ENCODE measurements at places on chromosomes 12 and 14.

DNA sequence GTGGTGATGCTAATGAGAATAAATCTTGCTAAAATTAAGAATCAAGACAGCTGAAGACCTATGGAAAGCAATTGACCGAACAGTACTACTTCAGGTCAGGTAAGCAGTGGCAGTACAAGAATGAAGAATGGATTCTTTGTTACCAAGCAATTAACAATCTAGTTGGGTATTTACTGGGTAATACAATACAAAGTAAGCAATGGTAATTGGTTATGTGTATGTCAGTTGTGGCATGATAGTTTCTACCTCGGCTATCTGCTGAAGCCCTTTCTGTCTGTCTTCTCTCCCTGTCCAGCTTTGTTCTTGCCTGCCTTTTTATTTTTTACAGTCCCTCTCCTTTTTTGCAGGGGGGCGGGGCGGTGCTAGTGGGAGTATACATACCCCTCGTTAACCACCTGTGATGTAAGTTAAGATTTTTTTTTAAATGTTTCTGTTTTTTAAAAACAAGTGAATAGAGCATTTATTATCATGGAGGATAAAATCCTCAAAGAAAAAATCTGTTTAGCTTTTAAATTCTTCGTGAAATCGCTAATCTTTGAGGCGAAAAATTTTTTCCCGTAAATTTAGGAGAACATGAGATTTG lies 75.9 kb downstream of the RCOR1 start:
- peak; percentile 87 for DNase-seq

GRCh38 chr14:86570371-86570770 lies 1040.4 kb downstream of the FLRT2 start:
- no peak for DNase-seq

DNA sequence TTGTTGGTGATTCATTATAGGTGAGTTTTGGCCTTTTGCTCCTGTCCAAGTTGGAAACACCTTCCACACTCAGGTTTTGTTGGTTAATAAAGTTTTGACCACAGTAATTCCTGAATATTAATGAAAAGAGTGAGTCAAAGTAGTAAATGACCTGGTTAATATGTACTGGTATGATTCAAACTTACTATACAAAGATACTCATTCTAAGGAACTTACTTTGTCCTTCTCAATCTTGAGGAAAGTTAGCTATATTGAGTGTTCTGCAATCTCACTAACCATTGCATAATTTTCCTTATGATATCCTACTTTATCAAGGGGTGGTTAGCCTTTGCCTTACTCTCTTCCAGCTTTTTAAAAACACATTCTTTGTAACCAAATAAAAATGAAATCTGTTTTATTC lies 20.9 kb upstream of the HECTD1 start:
- no peak for DNase-seq

DNA sequence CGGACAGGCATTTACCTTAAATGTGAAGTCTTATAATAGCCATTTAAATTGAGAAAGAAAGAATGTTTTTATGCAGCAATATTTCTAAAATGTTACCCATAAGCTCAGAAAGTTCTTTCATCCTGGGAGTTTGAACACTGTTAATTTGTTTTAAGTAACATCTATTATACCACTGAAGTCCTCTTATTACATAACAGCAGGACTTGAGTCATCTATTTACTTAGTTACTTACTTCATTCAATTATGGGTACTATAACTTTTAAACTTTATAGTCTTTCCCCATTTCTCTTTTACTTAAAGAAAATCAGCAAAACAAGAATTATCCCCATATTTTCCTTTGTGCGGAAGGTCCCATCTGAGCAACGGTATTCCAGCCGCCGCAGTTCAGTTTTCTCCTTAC lies 473.1 kb downstream of the ETNK1 start:
- DNase-seq, result peak; percentile 71

DNA sequence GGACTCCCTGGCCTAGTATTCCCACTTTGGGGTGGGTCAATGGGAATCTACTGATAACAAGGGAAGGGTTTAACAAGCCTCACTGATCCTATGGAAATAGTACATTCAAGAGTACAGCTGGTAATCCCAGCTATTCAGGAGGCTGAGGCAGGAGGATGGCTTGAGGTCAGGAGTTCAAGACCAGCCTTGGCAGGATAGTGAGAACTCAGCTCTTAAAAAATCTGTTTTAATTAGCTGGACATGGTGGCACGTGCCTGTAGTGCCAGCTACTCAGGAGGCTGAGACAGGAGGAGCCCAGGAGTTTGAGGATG lies 4.5 kb downstream of the POMT2 start:
- DNase-seq, result no peak

DNA sequence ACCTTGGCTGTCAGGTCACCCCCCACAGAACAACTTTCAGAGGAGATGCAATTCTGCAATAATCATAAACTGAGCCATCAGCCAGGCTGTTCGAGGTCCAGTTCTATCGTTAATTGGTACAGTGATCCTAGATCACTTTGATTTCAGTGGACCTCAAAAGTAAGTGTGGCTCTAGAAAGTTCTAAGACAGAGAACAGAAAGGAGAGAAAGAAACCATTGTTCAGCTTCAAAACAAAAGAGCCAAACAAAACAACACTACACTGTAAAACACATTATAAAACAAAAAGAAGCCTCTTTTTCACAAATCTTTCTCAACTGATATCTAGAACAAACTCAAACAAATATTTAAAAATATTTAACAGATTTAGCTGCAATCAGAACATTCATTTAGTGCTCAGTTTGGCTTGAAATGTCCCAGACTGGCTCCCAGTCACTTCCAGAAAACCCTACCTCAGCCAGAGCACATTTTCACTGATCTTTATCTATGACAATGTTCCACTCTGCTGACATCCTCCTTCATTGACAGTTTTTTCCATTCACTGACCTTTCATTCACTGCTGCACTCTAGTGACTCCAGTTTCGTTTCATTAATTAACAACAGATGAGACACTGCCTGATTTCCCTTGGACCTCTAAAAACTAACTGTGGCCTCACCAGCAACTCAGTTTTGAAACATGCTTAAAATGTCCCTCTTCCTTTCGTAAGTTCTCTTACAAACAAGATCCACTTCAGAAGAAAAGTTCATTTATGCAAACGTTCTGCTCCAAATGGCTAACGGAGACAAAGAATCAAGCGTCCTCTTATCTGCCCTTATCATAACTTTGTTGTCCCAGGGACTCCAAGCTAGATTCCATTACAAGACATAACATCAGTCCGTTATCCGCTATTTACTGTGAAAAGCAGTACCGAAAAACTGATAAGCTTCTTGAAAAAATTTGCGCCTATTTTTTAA lies 56.8 kb downstream of the DUSP16 start:
- no peak for DNase-seq

DNA sequence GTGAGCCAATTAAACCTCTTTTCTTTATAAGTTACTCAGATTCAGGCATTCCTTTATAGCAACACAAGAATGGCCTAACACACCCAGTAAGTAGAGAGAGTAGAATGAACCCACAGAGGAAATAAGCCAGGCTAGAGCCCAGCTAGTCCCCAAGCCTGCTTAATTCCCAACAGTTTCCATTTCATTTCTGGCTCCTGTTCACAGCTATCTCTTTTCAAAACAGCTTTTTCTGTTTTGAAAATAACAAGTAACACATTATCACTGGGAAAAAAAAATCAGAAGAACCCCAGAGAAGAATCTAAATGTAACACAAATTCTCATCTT lies 69.0 kb downstream of the HSPB8 start:
- no peak for DNase-seq

GRCh38 chr12:34204830-34205285 lies 182.6 kb downstream of the ALG10 start:
- DNase-seq, result no peak

DNA sequence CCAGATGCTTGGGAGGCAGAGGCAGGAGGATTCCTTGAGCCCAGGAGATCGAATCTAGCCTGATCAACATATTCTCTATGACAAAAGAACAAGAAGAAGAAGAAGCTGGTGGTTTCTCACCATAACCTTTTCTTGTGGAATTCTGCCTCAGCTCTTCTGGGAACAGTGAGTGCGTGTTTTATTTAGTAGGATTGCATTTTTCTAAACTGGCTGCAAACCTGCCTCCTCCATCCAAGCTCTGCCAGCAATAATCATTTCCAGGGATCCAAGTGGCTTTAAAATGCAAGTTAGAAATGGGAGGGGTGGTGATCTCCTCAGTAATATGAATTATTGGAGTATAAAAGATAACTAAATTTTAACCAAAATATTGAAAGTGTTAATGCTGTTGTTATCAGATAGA lies 46.1 kb upstream of the MMP17 start:
- DNase-seq, result no peak

GRCh38 chr14:32073537-32074189 lies 3.4 kb upstream of the ARHGAP5 start:
- DNase-seq, result peak; percentile 81

GRCh38 chr12:46223047-46223446 lies 45.8 kb downstream of the SLC38A1 start:
- no peak for DNase-seq

GRCh38 chr12:11718768-11719253 lies 69.3 kb downstream of the ETV6 start:
- DNase-seq, result no peak

- no peak for DNase-seq
These were observed 1069.5 kb downstream of the VRK1 start for GRCh38 chr14:97866664-97867063.

GRCh38 chr14:90678420-90678819 lies 137.8 kb downstream of the TTC7B start:
- no peak for DNase-seq

- DNase-seq, result no peak
These were observed 162.9 kb downstream of the ADGRD1 start for GRCh38 chr12:131116468-131117117.

DNA sequence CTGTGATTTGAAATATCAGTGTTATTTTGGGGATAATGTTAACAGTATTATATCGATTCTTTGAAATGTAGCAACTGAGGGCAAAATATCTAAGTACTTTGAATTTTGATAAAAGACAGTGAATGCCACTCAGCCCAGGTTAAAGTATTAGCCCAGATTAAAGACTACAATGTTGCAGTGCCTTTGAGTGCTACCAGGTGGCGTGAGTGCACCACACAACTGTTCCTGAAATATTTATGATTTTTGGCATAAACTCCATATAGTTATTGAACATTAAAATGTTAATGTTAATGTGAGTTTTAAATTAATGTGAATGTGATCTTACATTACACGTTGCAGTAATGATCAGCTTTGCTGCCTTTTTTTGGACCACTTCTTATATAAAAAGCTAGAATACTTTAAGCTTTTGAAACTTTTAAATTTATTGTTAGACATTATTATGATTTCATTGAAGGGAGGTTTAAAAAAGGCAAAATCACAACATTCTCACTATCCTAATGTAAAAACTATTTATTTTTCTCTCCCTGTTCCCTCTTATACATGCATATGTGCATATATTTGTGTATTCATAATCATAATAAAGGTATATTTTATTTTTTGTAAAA lies 22.5 kb downstream of the MRPS35 start:
- peak; percentile 0 for DNase-seq

- DNase-seq, result peak; percentile 15
These were observed 75.3 kb upstream of the FAR2 start for GRCh38 chr12:29073631-29074239.

GRCh38 chr12:50248411-50248810 lies 34.9 kb downstream of the LIMA1 start:
- no peak for DNase-seq

- no peak for DNase-seq
These were observed 94.2 kb downstream of the TMEM117 start for GRCh38 chr12:43930032-43930431.

- no peak for DNase-seq
These were observed 28.0 kb upstream of the ADIPOR2 start for GRCh38 chr12:1662761-1663439.

DNA sequence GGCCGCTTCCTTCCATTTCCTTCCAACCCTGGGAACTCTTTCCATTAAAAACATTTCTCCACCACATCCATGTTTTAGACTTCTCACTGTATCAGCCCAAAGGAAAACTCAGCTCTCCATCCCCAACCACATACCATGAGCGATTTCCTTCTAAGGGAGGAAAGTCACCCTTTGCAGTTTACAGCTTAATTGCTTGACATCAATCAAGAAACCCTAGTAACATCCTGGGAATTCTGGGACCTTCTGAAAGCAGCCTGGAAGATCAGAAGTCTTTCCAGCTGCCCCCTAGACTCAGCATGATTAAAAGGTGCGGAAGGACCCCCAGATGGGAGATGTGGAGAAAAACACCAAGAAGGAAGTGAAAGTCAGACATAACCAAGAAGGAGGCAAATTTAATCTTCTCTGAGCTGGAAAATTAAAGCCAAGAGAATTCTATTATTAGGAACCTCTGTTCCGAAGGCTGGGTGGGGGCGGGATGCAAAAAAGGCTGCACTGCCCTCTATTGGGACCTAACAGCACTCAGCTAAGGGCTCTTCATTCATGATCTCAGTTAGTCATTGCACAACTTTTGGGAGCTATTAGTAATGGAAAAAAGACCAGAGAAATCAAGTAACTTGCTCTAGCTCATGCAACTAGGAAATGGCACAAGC lies 73.3 kb upstream of the PLXNC1 start:
- DNase-seq, result peak; percentile 43

- DNase-seq, result peak; percentile 71
These were observed 2.9 kb downstream of the RDH12 start for GRCh38 chr14:67704484-67705089.

GRCh38 chr12:22201101-22201500 lies 133.4 kb downstream of the ST8SIA1 start:
- DNase-seq, result no peak

DNA sequence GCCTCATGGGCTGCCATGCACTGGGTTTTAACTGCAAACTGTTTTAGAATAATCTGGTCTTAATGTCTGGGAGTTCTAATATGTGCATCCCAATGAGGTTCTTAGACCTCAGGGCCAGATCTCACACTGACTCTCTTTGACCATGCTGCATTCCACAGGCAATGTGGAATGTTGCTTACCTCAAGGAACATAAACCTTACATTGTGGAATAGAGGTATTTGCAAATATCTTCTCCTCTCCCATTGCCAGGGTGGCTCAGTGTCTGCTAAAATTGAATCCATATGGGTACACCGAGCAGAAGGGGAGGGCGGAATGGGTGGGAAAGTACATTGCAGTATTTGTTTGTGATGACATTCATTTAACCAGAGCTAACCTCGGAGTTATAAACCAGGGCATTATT lies 78.6 kb downstream of the CHST11 start:
- DNase-seq, result no peak

- DNase-seq, result no peak
These were observed 990 bp downstream of the FERMT2 start for GRCh38 chr14:52949711-52950409.

DNA sequence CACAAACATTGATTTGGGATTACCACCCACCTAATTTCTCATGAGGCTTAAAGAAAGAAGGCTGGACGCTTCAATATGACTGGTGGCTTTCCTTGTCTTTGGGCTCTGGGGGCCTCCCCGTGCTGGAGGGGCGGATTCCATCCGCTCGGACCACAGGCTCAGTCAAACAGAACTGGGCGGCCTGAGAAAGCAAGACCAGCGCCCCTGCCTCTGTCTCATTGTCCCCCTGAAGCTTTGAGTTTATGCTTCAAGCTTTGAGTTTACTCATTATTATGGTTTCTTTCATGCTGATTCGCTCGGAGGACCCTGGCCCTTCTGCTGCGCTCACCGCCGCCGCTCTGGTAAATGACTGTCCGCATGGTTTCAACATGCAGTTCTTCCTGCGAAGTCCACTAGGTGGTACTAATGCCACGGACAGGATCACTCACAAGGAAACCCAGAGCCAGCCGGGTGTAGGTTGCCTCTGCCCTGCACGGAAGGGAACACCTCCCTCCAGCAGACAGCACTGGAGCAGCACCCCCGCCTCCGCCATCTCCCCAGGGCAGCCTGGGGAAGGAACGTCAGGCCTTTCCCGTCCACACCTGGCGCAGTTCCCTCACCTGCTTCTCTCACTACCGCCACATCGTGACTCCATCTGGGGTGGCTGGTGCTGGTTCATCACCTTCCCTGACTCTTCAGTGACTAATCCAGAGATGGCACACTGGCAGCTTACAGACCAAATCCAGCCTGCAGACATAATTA lies 13.2 kb upstream of the TIGAR start:
- DNase-seq, result peak; percentile 52
